LNCaP clone FGC (cell line): ENCODE measurements at places on chromosomes 11 and 22.

- DNase-seq: no peak
Observed at GRCh38 chr11:76601272-76601671, 69.3 kb downstream of the LRRC32 start.

DNA sequence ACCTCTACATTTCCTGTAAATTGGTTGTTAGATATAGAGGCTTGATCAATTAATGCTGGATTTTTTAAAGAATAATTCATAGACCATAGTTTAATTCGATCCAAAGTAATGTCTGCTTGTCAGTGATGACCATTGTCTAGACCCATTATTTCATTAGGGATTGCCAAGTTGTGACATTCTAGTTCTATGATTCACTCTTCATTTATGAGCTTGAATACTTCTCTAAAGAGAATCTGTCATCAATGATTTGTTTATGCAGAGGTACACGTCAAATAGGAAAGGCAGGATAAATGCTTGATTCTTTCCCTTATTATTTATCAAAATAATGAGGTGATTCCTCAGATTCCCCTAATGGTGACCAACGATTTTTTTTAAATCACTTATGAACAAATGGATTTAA, 24.0 kb upstream of the ROBO3 start:
- DNase-seq: no peak

DNA sequence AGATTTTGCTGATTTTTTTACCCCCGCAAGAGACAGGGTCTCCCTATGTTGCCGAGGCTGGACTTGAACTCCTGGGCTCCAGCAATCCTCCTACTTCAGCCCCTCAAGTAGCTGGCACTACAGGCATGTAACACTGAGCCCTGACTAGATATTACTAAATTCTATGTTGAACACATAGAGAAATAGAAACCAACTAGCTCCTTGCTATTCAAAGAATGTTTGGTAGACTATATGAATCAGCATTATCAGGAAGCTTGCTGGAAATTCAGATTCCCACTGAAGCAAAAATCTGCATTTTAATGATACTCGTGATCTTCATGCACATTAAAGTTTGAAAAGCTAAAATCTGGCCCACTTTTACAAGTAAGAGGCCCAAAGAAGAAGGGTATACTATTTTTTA, 11.9 kb downstream of the TMEM41B start:
- no peak for DNase-seq

GRCh38 chr11:125787827-125788226, at the start of gene PATE3:
Gene PATE3 (plus strand): TSS chr11:125788127. CDS start chr11:125788152, 25 bp downstream.
- no peak for DNase-seq

- no peak for DNase-seq
Observed at GRCh38 chr22:43783777-43784176, 28.3 kb downstream of the EFCAB6 start.

DNA sequence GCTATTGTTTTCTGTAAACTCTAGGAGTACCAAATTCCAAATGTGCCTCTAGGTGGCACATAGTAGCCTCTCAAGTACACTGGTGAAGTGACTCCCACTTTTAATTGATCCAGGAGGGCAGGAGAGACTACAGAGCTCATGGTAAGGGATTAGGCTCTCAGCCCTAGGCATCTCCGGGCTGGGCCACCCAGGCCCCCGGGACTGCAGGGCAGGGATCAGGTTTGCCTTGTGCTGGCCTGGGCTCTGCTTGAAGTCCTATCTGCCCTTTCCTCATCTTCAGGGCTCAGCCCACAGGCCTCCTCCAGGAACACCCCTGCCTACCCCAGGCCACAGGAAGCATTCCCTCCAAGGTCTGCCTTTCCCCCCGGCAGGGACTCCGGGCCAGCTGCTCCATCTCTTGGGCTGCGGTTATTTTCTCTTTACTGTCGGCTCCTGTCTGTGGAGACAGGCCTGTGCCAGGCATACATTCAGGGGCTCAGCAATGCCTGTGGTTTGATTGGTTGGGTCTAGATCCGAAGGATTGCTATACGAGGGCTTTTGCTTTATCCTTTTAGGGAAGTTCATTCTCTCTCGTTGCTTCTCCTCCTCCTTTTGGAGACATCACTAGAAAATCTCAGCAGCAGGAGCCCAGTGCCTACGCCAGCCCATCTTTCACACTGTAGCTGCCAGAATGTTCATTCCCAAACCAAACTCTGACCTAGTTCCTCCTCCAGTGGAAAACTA, 32.8 kb downstream of the PARVA start:
- DNase-seq: no peak

GRCh38 chr11:57904376-57904775, 119.3 kb upstream of the OR9Q1 start:
- DNase-seq: no peak
